Peyer's patch (tissue), 4 donors: ENCODE measurements at places on chromosomes 4 and X. TPM values are rescaled to one million over a fixed set of nuclear protein-coding genes. Genes with fewer than 3 reads are reported as not detected.

DNA sequence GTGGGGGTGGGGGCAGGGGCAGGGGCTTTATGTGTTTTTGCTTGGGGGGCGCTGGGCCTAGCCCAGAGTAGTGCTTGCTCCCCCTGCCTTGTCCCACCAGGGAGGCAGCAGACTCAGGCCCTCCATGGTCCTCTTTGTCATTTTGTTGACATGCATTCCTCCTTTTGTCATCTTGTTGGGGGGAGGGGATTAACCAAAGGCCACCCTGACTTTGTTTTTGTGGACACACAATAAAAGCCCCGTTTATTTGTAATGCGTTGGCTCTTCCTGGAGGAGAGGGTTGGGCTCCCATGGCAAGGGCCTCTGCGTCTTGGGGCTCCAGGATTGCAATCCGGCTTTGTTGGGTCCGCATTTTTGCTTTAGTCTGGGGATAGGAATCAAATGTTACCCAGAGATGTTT lies 2.2 kb downstream of the EMD start:
- no peak for DNase-seq

GRCh38 chr4:134298313-134298712 lies 96.7 kb upstream of the PABPC4L start:
- DNase-seq: no peak

- no peak for DNase-seq
Measured at GRCh38 chr4:25310066-25310802, 2.3 kb upstream of the ZCCHC4 start.

GRCh38 chrX:140141444-140142029 lies 176.2 kb upstream of the CXorf66 start:
- peak; percentile 65 for DNase-seq

Gene NXF2B
- not detected for total RNA-seq

DNA sequence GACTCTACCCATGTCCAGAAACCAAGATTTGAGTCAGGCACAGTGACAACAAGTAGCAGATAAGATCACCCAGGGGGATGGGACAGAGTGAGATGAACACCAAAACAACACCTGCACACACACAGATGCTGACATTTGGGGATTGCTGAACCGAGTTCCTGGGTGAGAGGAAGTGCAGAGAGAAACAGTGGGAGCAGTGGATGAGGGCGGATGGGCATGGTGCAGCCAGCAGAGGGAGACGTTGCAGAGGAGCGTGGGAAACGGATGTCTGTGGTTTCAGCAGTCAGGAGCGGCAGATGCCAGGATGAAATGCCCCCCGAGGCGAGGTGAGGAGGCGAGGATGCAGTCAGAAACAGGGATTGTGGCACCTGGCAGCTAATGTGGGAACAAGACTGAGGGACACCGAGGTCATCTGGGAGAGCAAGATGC lies 78.6 kb upstream of the STS start:
- DNase-seq: no peak

GRCh38 chr4:56272003-56272402 lies 115.3 kb downstream of the AASDH start:
- DNase-seq: no peak

Gene NEK1
- total RNA-seq: 18.2 TPM

Gene DMP1
- not detected for total RNA-seq

DNA sequence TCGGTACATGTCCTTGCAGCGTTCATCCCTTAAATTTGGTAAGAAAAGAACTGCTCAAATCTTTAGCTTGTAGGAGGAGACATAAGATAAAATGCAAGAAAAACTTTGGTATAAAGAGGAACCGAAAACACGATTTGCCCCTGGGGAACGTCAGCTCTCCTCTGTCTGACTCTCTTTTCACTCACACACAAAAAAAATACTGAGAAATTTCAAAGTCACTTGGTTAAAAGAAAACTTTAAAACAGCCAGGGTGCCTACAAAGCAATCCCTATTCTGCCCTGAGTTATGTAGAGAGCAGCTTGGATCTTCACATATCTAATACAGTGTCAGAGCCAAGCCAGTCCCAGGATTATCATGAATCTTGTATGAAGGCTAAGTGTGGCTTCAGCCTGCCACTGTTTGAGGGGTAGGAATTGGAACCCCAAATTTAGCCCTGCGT lies 248.5 kb upstream of the CXXC4 start:
- no peak for DNase-seq

DNA sequence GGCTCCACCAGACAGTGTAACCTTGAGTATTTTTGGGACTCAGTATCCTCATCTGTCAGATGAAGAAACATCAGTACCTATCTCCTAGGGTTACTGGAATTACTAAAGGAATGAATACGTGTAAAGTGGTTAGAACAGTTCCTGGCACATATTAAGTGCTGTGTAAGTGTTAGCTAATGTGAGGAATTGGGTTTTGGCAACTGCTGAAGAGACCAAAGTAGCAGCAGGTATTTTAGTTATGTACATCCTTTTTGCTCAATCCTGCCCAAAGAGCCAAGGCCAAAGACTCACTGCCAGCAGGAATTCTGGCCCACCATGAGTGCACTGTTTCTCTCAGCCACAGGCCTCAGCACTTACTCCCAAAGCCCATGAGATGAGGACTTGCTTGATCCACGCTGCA lies 16.7 kb upstream of the MCF2 start:
- DNase-seq: no peak

Gene CT45A2
- not detected for total RNA-seq

DNA sequence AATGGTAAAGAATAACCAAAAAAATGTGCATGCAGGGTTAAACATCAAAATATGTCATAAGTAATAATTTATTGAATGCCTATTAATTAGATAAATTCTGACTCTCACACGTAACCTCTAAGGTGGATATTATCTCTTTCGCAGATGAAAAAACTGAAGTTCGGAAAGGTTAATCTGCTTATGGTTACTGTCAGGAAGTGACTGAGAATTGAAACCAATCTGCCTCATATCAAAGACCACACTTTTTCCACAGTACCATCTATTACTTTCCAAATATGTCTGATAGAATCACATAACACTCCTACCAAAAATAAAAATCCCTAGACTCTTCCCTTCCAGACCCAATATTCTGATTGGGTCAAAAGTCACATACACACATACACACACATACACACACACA lies 6.2 kb downstream of the CHIC2 start:
- no peak for DNase-seq
